Activated CD4-positive, alpha-beta T cell treated with anti-CD3 and anti-CD28 coated beads, Interleukin-2, amount 10 ng/mL, durations not matched to agents 24 days and 14 days (primary cell): ENCODE measurements at places on chromosomes 7 and 10.

GRCh38 chr7:91517201-91517785 lies 253.1 kb downstream of the FZD1 start:
- DNase-seq, result no peak

DNA sequence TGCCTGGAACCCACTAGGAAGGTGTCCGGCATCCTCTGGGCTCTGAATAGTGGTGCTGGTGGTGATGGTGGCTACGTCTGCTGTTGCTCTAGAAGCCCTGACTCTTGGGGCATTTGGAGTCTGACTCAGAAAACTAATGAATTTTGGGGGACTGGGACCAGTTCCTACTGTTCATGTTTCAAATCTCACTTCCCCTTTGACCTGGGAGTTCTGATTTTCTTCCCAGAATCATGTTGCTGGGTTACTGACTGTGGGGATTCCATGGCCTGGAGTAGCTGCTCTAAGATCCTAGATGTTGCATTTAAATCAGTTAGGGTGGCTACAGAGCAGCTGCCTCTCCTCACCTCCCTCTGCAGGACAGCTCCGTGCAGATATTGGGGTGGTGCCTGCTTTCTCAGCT lies 3.2 kb downstream of the TSPAN33 start:
- no peak for DNase-seq

DNA sequence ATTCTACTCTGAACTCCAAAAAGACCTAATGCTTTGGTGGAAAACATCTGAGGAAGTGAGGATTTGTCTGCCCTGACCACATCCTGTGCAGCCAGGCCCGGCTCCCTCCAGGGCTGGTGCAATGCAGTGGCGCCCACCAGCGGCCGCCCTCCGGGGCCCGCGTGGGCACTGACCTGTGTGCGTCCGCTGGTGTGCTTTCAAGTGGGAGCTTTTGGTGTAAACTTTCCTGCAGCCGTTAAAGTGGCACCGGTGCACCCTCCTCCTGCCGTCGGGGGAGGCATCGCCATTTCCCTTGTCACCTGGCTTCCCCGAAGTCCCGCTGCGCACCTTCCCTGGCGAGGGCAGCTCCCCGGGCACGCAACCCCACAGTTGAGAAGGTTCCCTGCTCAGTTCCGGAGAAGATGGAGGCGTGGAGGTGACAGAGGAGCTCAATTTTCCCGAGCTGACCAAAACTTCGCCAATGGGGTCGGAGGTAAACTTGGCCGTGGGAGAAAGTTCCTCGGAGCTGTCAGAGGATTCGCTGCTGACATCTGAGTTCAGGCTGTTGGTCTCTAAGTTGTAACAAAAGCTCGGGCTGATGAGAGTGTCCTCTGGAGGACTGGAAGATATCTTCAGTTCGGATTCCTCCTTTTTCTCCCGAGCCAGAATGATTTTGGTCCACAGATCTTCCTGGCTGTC lies 3.4 kb downstream of the KLF6 start:
- DNase-seq, result peak; percentile 84

GRCh38 chr10:117531371-117532002 lies 11.1 kb upstream of the EMX2 start:
- DNase-seq, result no peak

DNA sequence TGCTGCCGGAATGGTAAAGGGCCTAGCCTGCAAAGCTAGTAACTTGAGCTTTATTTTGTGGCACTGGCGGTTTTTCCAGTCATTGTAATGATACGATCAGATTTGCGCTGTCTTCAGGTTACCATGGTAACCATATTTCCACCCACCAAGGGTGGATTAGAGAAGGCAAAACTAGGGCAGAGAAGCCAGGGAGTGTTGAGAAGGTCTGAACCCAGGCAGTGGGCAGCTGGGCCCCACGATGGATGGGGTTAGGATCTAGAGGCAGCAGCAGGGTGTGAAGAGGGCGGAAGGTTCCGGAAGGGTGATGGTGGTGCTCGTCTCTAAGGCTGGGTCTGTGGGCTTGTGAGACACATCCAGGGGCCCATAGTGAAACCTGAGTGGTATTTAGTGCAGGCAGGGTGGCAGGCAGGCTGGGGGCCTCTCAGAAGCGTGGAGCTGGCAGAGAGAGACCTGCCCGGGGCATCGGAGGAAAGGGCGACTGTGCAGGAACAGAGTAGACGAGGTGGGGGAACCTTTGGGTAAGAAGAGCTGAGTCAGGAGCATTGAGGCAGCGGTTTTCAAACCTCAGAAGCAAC lies 87.9 kb upstream of the GTF2I start:
- DNase-seq, result peak; percentile 67

GRCh38 chr7:10146271-10146670 lies 827.4 kb upstream of the PHF14 start:
- no peak for DNase-seq

GRCh38 chr10:124181656-124182055 lies 88.3 kb upstream of the CHST15 start:
- DNase-seq, result no peak

GRCh38 chr7:156897673-156898072 lies 4.7 kb upstream of the LMBR1 start:
- DNase-seq, result no peak

- no peak for DNase-seq
These were observed 7.5 kb upstream of the KIFBP start for GRCh38 chr10:68981074-68981473.

GRCh38 chr7:66913118-66914037 lies 7.6 kb upstream of the TMEM248 start:
- no peak for DNase-seq

DNA sequence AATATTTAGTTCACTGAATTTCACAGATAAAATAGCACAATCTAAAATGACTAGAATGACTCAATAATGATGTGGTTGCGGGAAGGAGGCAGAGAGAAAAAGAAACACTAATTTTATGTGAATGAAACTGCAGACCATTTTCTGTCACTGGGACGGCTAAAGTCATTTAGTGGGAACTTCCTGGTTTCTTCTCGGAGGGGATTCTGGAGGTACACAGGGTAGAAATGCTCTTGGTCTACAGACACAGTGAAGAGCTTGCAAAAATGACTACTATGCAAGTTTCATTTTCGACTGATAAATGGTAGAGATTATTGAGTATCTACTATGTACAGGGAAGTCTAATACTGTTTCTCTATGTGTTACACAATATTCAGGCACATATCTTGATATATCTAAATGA lies 63.5 kb upstream of the LRRN3 start:
- no peak for DNase-seq

DNA sequence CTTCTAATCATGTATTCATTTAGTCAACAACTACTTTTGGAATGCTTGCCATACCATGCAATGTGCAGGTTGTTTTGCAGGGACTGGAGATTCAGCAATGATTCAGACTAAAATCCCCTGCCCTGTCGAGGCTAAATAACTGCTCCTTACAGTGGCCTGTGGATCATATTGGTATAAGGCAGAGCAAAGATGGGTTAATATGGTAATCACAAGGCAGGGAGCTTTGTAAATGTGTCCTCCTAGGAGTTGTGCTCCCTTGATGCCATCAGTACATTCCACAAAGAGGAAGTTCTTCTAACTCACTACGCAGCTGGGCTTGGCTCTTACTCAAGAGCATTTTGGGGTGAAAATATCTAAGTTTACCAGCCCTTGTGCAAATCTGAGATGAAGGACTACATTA lies 614 bp upstream of the IFIT2 start:
- no peak for DNase-seq

DNA sequence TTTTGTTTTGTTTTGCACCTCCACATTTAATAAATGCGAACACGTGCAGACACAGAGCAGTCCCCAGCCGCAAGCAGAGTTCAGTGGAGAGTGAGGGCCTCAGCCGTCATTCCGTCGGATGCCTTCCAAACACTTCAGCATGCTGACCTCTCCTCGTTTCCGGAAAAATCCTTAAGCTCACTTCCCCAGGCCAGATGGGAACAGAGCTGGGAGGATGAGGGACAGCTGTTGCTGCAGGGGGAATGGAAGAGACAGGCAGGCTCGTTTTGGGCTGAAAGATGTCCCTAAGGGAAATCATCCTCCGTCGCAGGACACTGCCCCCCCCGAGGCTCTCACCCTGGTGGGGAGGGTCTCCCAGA lies 17.2 kb upstream of the FGFR2 start:
- DNase-seq, result no peak

- no peak for DNase-seq
These were observed 11.1 kb downstream of the RBP4 start for GRCh38 chr10:93589648-93590562.

DNA sequence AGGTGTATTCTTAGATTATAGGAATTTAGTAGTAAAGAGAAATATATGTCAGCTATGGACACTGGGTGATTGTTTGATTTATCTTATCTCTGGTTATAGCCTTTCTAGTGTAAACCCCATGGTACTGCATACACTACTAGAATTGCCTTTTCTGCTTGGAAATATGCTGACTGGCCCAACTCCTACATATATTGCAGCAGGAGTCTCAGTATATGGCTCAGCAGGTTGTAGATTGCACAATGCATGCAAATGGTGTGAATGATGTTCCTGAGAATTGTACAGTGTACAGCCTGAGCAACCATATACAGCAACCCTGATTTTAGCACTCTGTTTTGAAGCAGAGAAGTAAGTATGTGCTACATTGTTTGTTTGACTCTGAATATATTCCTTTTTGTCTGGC lies 153.4 kb upstream of the NPY start:
- peak; percentile 6 for DNase-seq

- DNase-seq, result no peak
These were observed 5.0 kb upstream of the CNOT4 start for GRCh38 chr7:135514856-135515255.

DNA sequence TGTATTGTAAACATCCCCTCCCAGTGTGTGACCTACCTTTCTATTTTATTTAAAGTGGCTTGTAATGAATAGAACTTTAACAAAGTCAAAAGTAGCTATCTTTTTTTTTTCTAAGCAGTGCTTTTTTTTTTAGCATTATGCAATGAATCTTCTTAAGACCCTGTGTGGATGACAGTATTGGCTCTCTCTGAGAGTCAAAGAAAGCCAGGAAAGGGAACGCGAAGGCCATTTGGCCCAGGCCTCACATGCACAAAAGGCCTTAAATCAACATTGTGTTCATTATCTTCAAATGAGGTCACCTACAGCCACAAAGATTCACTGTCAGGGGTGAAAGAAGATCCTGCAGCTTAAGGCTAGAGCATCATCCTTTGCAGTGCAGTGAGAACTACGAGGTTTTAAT lies 721.5 kb downstream of the GRID1 start:
- no peak for DNase-seq

GRCh38 chr7:70630818-70631457 lies 501.0 kb upstream of the GALNT17 start:
- DNase-seq, result no peak

GRCh38 chr10:49053998-49054692 lies 61.2 kb downstream of the VSTM4 start:
- DNase-seq, result no peak

DNA sequence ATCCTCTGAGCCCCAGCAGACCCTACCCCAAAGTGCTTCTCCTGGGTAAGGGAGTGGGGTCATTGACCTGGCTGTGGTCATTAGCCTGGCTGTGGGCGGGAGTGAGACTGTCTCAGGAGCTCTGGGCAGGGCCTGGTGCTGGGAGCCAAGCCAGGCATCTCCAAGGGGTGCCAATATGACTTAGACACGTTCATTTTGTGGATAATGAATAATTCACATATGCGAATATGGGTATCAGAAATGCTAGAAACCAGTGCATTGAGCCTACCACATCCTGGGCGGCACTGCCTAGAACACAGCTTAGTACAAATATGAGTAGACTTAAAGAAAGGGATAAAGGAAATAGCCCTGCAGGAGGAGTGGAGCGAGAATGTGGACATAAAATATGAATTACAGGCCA lies 14.4 kb upstream of the SRRM3 start:
- no peak for DNase-seq

DNA sequence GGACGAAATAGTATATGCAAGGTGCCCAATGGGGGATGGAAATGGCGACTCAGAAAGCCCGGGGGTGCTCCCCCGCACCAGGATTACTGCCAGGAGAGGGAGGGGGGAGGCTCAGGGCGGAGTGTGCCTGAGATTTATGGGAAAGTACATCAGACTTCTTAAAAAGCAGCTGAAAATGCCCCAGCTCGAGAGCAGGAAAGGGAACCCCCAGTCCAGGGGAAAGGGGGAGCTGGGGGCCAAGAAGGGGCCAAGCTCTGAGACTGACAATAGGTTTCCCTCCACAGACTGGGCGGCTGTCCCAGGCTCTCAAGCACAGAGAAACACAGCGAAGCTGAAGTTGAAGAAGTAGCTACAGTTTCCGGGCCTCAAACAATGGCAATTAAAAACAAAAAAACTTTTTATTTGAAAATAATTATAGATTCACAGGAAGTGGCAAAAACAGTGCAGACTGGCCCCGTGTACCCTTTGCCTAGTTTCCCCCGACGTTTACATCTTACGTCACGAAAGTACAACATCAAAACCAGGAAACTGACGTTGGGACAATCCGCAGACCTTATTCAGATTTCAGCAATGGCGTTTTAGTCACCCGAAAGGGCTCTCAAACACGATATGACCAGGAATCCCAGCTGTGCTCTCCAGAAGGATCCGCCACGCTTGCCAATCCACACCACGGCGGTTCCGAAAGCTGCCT lies 83.9 kb upstream of the FGFR2 start:
- DNase-seq, result no peak

DNA sequence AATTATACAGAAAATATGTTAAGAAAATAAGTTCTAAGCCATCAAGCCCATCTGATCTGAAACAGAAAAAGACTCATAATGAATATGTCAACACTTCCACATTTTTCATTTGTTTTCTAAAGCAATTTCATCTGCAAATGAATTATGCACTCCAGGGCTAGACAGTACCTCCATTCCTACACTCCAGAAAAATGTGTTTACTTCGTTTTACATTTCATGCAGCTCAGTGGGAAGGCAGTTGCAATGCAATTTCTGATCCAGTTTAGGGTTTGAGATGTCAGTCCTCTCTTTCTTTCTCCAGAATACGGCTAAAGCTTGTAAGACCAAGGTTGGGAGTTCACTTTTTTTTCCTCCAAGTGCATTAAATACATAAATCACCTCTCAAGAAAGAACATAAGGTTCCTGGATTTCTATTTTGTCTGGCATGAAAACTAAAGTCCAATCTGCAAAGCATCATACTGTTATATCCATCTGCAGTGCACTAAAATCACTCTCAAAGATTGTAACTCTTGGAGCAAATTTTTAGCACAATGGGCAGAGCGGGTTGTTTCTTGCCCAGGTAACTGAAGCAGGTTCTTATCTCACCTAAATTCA lies 348.8 kb upstream of the C7orf33 start:
- no peak for DNase-seq

- DNase-seq, result no peak
These were observed 11.8 kb downstream of the GPR146 start for GRCh38 chr7:1055956-1056784.
